Kidney glomerular epithelial cell (primary cell): ENCODE measurements at places on chromosomes 16 and 17.

DNA sequence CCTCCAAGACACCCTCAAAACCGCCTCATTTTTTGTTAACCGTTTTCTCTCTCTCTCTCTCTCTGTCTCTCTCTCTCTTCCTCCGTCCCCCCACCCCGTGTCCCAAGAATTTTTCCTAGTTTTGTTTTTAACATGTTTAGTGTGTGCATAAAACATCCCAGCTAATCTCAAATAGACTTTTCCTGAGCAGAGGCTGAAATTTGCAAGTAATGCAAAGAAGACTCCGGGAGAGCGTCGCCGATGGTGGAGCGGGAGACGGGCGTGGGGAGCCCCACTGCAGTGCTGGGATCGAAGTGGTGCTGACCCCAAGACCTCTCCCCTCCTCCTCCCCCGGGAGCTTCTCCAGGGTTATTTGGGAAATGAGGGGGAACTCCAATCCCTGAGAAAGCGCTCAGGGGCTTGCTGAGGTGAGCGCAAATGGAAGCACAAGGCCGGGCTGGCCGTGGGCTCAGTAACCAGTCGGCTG lies 4.7 kb upstream of the DLX4 start:
- no peak for DNase-seq

- no peak for DNase-seq
These were observed 3.9 kb downstream of the TSPOAP1 start for GRCh38 chr17:58324409-58325288.

GRCh38 chr16:29315916-29316517 lies 90.5 kb downstream of the NPIPB11 start:
- DNase-seq = no peak

- no peak for DNase-seq
These were observed 7.2 kb upstream of the EXOSC6 start for GRCh38 chr16:70258946-70259345.
